ENCODE measurements at places on chromosomes 6 and 20.

DNA sequence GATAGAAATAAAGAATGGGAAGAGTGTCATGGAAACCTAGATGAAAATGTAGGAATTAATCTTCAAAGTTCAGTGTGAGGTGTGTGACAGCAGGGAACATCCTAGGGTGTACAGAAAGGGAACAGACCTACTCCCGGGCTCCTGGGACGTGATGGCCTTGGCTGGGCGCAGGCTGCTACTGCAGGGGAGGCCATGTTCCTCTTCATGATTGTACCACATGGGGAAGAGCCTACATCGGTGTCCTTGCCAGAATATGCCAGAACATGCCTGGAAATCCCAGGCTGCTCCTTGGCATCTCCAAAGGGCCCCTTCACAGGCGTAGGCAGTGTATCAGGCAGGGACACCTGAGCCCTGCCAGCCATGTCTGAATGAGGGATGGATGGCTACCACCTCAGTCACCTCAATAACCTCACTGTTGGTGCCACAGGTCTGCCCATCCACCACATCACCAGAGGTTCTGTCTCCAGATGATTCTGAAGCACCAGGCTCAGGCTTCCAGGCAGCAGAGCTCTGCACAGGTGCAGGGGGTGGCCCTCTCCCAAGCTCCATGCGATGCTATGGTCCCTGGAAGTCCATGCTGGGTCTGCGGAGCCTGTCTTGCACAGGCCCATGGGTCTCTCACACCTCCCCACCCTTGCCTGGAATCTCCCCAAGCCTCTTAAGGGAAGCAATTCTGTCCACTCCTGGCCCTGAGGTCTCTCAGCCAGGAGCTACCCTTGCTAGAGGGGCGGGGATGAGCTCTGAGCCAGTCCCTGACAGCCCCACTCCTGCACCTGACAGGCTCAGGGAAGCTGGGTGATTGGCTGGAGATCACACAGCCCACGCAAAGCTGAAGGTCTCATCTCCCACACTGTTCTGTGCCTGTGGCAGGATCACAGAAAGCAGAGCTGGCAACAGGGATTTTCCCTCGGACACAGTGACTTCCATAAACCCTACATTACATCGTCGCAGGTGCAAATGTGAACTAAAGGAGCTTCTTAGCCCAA is 20.2 kb downstream of the RAMACL start:
- DNase-seq: no peak

GRCh38 chr20:56582542-56582941 is 46.6 kb upstream of the TFAP2C start:
- no peak for DNase-seq

DNA sequence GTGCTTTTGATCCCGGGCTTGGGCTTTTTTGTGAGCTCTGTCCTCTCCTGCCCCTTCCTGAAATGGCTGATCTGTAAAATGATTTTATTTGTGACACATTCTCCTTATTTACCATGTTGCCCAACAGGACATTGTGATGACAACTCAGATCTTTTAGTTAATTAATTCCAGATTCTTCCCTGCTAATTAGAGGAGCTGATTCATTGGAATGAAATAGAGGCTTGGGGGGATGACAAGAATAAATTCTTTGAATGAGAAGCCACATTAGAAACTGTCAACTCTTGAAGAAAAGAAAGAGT is 26.1 kb upstream of the GABRR1 start:
- DNase-seq: no peak

- DNase-seq: no peak
Observed at GRCh38 chr6:107244082-107244741, 128.9 kb upstream of the BEND3 start.

- DNase-seq: peak; percentile 50
Observed at GRCh38 chr20:44643596-44644229, 7.8 kb downstream of the ADA start.

- no peak for DNase-seq
Observed at GRCh38 chr6:157181649-157182048, 141.7 kb downstream of the TMEM242 start.

GRCh38 chr6:23213193-23213592 is 643.8 kb downstream of the HDGFL1 start:
- DNase-seq: no peak

- no peak for DNase-seq
Observed at GRCh38 chr6:132067286-132067685, 116.1 kb upstream of the CCN2 start.

DNA sequence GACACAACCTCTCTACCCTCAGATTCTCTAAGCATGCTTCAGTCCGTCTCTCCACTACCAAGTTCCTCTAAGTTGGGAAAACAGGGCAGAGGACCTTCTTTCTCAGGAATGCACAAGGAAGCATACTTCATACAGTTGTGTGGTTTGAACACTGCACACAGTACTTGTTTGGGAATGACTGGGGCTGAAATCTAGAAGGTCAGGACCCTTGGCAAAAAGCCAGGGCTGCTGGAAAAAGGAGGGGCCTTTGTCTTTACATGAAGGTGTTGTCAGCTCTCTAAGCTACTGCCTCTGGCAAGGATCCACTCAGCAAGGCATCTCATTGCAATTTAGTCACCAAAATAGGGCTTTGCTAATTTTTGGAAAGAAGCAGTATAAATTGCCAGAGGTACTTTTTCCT is 20.7 kb upstream of the HEY2 start:
- DNase-seq: no peak

DNA sequence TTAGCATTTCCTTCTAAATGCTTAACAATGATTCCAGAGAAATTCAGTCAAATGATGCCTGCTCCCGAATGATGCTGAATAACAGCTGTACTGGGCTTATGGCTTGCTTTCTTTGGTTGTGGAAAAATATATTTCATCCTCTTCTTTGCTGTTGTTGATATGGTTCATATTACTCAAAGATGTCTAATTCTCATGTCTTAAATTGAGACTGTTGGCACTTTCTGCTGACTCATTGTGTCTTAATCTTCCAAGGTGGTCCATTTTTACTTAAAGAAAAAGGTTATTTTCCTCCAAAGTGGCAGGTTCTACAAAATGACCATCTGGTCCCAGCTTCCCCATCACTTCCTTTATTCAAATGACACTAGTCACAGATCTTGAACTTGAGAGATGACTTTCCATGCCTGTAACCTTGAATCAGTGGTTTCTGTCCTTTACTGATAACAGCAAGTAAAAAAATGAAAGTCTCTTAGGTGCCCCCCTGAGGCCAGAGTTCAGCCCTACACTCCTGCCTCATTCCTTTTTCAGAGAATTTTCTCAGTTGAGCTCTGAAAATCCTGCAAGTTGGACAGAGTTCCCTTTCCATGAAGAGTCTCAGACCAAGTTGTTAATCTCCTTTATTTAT is 6.9 kb downstream of the SNAP25 start:
- DNase-seq: no peak

GRCh38 chr6:159833556-159833955 is 33.5 kb downstream of the PNLDC1 start:
- DNase-seq: no peak

- no peak for DNase-seq
Observed at GRCh38 chr20:63697357-63697867, 960 bp downstream of the TNFRSF6B start.
